Omental fat pad (tissue), 4 donors: ENCODE measurements at places on chromosomes 5 and 9.

DNA sequence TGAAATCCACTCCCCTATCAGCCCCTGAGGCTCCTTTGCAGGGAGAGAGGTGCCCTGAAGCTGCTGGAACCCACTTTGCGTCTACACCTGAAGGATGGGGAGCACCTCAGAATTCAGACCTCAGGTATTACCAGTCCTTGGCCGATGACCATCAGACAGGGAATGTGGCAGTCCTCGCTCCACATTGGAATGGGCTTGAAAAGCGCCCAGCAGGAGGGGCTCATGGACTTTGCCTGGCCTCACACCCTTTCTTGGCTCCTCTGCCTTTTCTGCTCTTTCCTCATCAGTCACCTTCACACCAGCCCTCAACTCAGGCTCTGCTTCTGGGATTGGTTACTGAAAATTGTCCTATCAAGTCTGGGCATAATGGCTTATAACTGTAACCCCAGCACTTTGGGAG lies 83.9 kb downstream of the BARX1 start:
- no peak for DNase-seq

DNA sequence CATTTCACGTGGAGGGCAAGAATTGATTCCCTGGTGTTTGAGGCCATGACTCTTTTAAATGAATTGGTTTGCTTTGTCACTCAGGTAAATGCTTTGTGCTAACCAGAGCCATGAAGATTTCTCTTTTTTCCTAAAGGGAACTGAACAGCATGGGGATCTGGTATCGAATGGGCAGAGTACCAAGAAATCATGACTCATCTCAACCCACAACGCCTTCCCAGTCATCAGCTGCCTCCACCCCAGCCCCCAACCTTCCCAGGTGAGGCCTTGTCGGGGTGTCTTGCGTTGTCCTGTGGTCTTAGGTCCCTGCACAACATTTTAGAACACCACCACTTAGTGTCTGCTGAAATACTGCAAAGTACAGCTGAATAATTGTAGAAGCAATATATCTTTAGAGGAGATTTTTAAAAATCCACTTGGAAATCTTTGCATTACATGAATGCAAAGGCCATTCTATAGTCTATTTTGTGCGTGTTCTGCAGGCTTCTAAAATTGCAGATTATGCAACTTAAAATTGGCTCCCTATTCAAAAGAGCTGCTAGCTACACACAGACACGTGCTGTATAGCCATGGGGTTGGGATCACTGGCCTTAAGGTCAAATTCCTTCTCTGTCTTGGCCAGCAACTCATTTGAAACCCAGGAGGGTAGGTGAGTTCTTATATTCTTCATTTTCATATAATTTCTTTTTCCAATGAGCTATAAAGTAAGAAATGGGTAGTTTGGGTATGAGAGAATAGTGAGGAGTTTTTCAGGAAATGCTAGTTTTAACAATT lies 69.0 kb downstream of the MVB12B start:
- DNase-seq = no peak

DNA sequence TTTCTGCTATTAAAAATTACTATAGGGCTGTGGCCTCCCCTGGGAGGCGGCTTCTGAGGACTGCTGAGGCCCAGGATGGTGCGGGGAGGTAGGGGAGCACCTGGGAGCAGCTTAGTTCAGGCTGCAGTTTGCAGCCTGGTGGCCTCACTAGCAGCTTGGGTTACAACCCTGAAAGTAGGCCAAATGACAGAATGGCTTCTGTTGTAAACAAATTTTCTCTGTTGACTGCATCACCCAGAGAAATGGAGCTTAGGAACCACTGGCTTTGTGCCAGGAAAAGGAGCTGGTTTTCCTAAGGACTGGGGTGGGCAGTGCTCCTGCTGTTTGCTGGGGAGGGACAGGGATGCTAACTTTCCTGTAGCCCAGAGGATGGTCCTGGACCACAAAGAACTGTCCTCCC lies 130.3 kb downstream of the ENTREP1 start:
- DNase-seq = no peak

DNA sequence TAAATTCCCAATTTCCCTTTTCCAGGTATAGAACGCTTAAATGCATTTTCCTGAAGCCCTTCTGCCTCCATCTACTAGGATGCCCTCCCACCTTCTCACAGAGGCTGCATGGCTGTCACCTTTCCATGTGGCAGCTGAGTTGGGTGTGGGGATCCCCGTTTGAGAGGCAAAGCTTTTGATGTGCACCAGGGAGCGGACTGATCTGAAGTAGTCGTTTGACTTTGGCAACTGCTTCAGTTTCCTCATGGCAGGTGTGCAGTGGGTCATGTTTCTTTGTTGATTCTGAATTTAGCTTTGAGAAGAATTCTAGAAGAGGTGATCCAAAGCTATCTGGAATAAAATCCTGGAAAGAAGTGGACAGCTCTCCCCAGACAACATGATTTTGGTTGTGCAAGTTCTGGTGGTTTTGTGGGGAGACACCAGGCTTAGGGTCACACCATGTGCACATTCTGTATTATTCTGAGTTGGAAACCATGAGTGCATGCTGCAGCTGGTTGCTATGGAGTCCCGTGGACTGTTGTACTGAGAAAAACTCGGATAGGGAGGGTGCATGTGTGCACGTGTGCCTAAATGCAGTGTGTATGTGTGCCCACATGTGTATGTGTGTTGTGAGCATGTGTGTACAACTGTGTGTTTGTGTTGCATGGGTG lies 63.5 kb downstream of the GADD45G start:
- no peak for DNase-seq

GRCh38 chr9:30121611-30122010 lies 2262.8 kb upstream of the ACO1 start:
- no peak for DNase-seq

DNA sequence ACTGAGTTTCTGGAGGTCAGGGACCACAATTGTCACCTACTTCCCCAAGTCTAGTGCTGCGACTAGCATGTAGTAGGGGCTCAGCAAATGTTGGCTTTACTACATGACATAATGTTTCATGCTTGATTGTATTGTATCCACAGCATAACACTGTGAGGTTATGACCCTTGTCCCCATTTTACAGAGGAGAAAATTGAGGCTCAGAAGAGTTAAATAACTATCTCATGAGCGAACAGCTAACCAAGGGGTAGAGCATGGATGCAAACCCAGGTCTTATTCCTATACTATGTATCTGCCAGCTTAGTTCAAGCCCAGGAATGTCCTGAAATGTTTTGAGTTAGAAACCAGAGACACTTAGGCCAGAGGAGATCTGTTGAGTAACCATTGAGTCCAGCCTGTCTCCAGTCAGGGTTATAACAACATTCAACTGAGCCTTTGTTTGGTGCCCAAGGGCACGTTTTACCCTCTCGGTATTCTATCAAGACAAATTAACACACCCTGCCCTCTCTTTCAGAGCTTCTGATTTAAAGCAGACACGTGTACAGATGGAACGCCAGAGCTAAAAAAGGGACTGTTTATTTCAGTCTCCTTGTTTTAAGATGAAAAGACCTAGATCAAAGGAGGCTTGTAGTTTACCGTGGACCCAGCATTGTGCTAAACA lies 16.5 kb downstream of the ANGPTL2 start:
- DNase-seq = no peak

DNA sequence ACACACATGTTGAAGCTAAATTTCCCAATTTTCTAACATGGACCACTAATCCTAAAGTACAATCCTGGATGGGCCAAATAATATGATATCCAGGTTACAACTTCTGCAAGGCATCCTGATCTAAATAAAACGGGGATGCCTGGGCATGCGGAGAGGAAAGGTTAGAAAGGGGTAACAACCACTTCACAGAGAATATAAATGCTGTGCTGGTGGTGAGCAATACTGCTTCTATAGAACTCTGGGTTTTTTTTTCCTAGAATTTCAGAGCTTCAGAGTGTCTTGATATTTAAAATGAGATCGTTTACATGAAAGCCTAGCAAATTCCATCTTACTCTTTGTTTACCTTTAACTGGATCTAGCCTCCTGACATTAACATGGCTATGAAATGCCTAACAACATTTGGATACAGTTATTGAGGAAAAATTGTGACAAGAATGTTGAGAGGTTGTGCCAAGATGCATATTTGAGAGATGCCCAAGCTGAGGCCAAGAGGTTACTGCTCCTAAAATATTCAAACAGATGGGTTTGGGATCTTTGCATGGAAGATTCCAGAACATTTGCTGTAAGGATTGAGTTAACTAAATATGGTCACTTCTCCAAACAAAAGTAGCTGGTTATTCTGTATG lies 22.4 kb downstream of the TNFAIP8 start:
- no peak for DNase-seq

GRCh38 chr5:155978850-155979249 lies 348.1 kb upstream of the SGCD start:
- DNase-seq = no peak

GRCh38 chr9:37944266-37944650 lies 40.3 kb upstream of the SLC25A51 start:
- no peak for DNase-seq
